ENCODE measurements at places on chromosomes 7 and 10.

- DNase-seq: no peak
Measured at GRCh38 chr7:31017032-31017675, 35.0 kb upstream of the ADCYAP1R1 start.

- DNase-seq: no peak
Measured at GRCh38 chr10:131854579-131855335, 46.1 kb upstream of the PPP2R2D start.

- DNase-seq: peak; percentile 48
Measured at GRCh38 chr7:128076796-128077271, 45.6 kb upstream of the LRRC4 start.

GRCh38 chr10:114879541-114880158 lies 58.1 kb downstream of the FHIP2A start:
- no peak for DNase-seq

DNA sequence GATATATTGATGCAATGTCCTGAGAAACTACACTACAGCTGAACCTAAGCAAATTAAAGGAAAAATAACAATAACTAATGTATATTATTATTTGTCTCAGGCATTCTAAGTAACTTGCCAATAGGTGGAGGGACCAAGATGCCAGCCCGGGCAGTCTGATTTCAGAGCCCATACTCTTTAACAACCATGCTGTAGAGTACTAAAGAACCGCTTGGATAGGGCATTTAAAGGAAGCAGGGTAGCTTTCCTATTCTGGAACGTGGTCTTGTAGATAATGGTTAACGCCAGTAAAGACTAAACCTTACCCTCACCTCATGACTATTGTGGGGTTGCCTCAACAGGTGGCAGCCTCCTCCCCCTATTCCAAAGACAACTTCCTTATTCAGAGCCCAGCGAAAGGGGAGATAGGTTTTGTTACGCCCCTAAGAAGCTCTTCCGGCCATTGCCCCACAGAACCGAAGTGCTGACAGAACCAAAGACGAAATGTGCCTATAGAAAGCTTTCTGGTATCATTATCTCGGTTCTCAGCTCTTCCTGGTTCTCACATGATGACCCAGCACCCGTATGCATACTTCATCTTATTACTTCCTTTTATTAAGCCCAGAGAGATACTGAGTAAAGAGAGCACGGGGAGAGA lies 707 bp upstream of the C1GALT1 start:
- DNase-seq: peak; percentile 36

DNA sequence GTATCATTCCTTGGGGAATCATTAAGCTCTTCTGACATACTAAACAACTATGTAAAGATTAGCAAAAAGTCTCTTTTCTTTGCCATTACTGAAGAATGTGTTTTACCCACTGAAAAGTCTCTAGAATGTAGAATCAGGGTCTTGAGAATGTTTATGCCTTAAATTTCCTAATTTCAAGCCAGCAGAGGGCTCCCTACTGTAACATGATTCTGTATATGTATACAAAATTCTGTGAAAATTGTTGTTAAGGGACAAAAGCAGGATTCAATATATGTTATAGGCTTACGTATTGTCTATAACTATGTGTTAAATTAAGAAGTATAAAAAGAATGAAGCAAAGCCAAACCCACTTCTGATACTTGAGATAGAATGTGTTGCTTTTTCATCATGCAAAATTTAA lies 296.9 kb upstream of the DGKB start:
- no peak for DNase-seq

DNA sequence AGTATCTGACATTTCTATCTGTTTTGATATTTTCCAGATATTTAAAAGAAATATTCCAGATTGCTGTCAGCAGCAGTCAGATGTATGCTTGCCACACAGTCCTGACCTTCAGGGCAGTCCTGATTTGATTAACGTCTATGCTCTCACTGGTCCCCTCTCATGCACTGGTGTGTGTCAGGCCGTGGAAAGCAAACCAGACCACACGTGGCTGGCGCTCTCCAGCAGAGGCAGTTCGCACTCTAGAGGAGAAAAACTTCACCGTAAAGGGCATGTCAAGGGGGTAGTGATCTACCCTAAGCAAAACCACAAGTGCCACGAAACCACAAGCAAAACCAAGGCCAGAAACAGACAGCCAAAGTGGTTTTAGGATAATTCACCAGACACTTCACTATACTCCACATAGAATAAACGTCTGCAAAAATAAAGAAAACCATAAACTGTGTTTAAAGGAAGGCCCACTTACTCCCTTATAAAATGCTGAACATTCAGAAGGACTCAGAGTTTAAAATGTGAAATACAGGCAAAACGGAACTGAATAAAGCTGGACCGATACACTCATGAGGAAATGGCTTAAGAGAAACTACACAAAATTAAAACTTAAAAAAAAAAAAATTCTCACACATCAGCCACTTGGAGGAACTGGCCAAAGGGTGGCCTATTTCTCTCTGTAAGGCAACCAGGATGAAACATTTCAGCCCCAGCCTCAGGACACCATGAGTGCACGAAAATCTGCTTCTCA lies 26.4 kb downstream of the PARP12 start:
- DNase-seq: no peak

- DNase-seq: no peak
Measured at GRCh38 chr10:119468542-119469324, 73.8 kb downstream of the RGS10 start.

GRCh38 chr7:14179781-14180180 lies 190.3 kb upstream of the ETV1 start:
- DNase-seq: no peak

DNA sequence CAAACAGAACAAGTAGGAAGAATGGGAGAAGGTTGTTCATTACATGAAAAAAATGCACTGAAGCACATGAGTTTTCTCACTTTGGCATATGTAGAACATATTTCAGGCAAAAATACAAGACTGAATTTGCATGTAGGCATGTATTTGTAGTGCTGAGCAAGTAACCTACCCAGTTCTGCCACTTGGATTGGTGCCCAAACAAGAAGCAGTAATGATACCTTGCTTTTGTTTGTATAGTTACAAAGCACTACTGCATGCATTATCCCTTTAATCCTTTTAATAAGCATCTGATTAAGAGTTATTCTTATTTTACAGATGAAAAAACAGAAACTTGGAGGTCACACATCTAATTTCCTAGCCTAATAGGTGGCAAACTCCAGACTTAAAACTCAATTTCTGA lies 23.1 kb upstream of the CTTNBP2 start:
- DNase-seq: no peak

GRCh38 chr10:986137-986825 lies 2.0 kb upstream of the GTPBP4 start:
- DNase-seq: peak; percentile 80

DNA sequence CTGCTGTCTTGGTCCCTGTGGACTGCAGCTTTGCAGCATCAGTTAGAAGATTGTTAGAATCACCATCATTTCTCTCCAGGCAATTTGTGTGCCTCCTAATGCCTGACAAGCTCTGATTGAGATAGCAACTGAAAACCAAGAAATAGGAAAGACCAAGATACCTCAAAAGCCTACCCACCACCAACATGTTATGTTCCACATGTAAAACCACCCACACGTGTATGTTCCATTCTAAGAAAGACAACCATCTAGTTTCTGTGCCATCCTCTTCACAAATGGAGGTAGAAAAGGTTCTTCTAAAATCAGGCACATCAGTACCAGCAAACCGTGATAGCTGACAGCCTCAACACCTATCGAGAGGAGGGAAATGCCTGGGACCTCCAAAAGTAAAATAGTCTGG lies 46.9 kb downstream of the TASOR2 start:
- DNase-seq: no peak

DNA sequence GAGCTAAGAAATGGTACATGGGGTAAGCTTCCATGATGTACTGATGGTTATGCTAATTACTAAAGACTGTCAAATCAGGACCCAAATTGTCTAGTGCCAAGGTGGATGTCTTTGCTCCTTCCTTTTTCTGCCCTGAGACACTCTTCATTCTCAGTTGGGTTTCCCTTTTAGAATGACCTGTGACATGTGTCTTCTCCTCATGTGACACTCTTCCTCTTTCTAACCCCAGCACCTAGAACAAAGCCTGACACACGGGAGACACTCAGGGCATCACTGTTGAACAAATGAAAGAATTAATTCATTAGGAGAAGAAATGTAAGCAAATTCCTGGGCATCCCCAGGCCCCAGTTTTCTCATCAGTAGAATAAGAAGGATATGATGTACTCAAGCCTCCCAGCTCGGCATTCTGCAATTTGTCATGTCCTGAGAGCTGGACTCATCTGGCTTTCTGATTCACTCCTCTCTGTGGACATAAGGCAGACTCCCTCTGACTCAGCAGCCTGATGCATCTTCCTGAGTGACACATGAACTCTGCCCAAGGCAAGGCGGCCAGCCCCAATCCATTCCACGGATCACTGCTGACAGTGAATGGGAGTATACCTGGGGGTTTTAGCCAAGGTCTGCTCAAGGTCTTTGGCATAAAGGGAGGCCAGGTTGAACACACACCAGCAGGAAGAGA lies 473.8 kb downstream of the KCNMA1 start:
- no peak for DNase-seq

DNA sequence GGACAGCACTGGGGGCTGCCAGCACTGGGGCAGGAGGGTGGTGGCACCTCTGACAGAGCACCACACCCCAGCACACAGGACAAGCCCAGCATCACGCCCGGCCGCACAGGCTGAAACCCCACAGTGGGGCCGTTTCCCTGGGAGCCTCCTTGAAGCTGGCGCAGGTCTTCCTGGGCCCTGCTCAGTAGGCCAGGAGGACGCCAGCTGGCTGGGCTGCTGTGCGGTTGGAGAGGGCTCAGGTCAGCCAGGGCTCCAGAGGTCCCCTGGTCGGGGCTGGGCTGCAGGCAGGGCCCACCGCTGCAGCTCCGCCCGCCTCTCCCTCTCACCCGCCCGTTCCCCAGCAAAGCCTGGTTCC lies 137.3 kb downstream of the TCERG1L start:
- no peak for DNase-seq

GRCh38 chr7:108697254-108697653 lies 127.6 kb downstream of the DNAJB9 start:
- DNase-seq: no peak

DNA sequence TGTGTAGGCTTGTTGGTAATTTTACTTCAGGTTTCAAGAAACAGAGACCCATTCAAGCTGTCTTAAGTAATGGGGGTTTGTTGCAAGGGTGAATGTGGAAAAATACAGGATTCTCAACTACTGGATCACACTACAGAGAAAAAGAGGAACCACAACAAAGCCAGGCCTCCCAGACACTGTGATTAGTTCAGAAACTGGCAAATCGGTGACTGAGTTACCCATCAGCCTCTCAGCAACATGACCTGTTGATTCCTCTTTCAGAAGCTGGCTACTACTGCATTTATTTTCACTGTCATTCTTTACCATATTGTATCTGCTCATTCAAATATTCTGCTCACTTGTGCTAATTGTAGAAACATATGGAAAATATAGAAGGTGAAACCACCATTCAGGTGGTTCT lies 16.0 kb downstream of the CCDC71L start:
- DNase-seq: no peak

Data from NCI-H2029 (cell line).